T-cell (primary cell): ENCODE measurements at places on chromosomes 1 and 21.

DNA sequence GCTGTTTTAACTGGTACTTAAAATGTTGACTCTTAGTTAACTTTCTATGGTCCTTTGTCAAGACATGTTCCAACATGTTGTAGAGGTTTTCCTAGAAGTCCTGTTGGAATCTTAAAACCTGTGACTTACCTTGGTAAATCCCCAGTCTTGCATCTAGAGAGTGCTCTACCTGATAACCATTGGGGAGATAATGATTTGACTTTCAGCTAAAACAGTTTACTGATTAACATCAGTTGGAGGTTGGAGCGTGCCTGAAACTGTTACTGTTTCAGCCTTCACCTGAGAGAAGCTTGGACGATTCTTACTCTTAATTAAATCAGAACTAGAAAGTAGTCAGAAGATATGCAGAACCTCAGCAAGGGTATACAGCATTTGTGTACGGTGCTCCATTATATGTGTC is 8.8 kb downstream of the MDM4 start:
- no peak for DNase-seq

DNA sequence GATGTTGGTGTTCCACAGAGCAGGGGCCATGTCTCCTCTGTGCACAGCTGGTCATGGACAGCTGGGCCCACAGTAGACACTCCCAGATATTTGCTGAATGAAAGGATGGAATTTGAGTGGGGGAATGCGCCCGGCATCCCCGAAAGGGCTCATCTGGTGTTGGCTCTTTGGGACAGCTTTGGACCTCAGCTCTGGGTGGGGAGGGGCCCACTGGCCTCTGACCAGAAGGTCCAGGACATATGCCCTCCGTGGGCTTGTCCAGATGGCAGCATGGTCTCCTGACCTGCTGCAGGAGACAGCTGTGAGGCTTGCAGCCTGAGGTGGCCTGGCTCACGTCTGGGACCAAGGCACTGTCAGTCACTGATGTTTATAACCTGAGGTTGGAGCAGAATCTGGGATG is 160.4 kb upstream of the AJAP1 start:
- DNase-seq: no peak

GRCh38 chr1:180266275-180267210 is 36.5 kb downstream of the LHX4 start:
- no peak for DNase-seq

DNA sequence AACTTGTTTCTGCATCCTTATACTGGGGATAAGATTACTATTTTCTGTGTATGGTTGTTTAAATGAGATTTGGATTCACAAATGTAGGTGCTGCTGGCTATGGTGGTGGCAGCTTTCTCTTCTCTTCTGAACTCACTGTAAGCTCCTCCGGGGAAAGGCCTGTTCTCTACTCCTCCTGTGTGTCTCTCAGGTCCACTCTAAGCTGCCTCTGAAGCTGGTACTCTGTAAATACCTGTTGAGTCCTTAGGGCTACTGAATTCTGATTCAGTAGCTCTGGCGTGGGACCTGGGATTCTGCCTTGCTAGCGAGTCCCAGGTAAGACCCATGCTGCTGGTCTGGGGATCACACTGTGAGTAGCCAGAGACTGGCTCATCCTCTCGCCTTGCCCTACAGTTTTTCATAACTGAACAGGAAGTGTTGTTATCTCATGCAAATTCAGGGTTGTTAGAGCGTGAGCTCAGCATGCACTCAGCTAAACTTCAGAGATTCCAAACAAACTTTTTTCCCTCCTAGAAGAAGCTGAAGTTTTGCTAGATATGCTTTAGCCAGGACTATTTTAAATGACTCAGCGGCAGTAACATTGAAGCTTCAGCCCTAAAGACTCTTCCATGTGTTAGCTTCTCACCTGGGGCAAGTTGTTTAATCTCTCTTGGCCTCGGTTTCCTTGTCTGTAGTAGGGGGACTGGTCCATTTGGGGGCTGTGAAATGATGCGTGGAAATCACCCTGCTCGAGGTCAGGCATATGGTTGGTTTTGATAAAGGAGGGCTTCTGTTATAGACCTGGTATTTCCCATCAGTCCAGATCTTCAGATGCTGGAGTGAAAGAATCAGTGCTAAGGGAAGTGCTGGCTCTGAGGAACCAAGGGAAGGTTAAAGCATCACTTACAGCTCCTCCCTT is 271.5 kb upstream of the TMEM51 start:
- DNase-seq: no peak

GRCh38 chr1:230270185-230270558 is 156.0 kb downstream of the PGBD5 start:
- DNase-seq: no peak
